ENCODE measurements at places on chromosomes 11 and 22.

- DNase-seq: no peak
These were observed 6.9 kb upstream of the POLDIP3 start for GRCh38 chr22:42621505-42622002.

GRCh38 chr22:41683052-41683451 lies 5.6 kb downstream of the SNU13 start:
- no peak for DNase-seq

DNA sequence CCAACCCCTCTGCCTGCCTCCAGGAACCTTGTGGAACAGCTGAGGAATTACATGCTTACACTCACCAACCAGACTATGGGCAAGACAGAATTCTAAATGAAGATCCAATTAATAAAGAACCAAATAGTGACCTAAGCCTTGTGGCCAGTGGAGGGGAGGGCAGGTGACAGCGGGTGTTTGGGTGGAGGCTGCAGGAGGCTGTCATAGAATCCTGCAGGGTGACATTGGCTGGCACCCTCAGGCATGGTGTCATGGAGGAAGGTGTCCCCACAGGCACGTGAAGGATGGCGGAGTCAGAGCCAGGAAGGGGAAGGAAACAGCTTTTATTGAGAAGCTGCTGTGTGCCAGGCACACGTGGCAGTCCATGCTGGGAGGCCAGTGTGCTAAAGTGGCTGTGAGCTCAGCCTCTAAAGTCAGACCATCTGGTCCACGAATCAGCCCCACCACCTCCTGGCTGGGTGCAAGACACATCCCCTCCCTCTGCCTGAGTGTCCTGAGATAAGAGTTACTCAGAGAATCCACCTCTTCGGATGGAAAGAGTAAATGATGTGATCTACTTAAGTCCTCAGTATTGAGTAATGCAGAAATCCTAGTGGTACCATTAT lies 8.7 kb downstream of the MYO18B start:
- no peak for DNase-seq

DNA sequence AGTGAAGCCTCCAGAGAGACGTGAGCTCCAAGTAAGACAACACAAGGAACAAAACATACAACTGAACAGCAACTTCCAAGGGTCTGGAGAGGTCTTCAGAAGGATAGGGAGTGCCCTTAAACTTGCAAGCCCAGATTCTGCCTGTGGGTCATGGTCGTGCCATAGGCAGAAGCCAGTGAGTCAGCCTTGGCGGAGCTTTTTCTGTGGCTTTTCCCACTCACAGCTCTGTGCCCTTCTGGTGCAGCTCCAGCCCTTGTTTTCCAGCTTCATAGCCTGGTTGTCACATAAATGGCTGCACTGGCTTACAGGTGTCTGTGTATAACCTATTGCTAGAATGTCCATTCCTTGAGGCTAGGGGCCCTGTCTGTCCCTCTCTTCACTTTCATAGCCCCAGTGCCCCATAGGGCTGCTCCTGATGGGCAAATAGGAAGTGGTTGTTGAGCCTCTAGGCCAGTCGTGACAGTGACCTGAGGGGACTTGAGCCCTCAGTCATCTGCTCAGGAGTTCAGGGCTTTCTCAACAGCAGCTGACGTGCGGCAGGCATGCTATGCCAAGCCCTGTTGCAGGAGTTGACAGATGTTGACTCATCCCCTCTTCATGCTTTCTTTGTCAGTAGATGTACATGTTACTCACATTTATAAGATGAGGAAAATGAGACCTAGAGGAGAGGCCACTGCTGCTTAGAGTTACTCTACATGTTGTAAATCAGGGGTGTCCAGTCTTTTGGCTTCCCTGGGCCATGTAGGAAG lies 7.4 kb downstream of the MED15 start:
- no peak for DNase-seq

DNA sequence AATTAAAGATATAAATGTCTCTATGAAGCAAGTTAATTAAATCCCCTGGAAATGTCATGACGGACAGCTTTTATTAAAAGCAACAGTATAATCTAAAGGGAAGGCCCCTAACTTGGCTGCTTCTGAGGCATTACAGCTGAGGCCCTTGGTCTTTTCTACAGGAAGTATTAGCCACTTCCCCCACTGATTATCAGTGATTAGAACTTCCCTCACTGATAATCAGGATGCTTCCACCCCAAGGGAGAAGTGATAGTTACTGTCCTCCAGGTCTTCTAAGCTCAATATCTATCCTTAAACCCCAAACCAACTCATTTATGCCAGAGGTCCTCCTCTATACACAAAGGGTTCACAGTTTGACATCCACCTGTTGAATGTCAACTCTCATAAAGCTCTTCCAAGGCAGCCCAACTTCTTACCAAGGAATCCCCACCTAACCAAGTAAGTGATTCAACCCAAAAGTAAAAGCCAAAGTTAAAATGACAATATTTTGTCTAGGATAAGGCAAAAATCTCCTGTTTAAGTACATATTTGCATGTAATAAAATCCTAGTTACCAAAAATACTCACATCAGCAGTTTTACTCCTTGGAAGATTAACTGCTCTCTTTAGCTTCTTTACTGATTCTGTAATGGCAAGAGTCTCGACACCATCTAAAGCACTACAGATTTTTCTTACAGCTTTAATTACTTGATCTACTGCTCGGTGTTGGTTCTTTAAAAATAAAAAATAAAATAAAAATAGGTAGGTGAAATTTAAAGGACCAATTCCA lies 58.6 kb upstream of the RPS13 start:
- no peak for DNase-seq

All from activated naive CD4-positive, alpha-beta T cell (primary cell).